ENCODE measurements at places on chromosomes 7 and 10. TPM values are rescaled to one million over a fixed set of nuclear protein-coding genes. Genes with fewer than 3 reads are reported as not detected.
A peak's percentile ranks its signal among the peaks of the same experiment; 100 is the strongest.

The ABLIM1 gene
- 158 TPM for total RNA-seq

The CNNM1 gene
- total RNA-seq, result 0.85 TPM

The NKX1-2 gene
- not detected for total RNA-seq

The IDI2 gene
- not detected for total RNA-seq

The AGMO gene
- total RNA-seq, result 1.4 TPM

DNA sequence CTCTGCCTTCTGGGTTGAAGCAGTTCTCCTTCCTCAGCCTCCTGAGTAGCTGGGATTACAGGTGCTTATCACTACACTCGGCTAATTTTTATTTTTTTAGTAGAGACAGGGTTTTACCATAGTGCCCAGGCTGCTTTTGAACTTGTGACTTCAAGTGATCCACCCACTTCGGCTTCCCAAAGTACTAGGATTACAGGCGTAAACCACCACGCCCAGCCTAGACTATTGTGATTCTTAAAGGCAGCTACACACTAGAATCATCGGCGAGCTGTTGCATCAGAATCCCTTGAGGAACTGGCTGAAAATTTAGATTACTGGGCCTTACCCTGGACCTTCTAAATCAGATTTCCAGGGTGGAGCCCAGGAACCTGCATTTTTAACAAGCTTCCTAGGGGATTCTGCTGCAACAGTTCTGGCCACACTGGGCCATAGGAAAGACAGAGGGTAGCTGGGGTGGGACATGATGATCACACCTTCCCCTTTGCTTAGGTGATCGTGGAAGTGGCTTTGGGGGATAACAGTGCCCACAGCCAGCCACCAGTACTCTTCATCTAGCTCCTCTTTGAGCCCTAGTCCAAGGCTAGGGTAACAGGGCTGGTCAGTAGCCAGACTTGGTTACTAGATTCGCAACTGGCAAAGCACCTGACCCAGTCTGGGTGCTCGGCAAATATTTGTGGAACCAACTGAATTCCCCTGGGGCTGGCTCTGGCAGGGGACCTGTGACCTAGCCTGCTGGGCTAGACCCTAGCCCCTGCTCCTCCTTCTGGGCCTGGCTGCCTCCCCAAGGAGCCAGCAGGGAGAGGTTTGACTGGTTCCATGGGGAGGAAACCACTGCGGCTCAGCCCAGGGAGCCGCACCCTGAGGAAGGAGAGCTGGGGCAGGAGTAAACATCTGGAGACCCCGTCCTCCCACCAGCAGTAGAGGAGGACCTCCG lies 67.1 kb upstream of the DUSP5 start:
- H3K4me3 ChIP-seq, result no peak overlapping the region
- H3K27ac ChIP-seq, result no peak overlapping the region
- H3K36me3 ChIP-seq, result no peaks in the 10 kb centered on the region
- no peak for DNase-seq
- no peaks in the 10 kb centered on the region for H3K4me1 ChIP-seq

- no peak for DNase-seq
- H3K4me1 ChIP-seq, result no peaks in the 10 kb centered on the region
- no peak overlapping the region for H3K4me3 ChIP-seq
- no peaks in the 10 kb centered on the region for H3K27me3 ChIP-seq
Measured at GRCh38 chr10:64977915-64978314, 1456.7 kb downstream of the REEP3 start.

- H3K36me3 ChIP-seq, result no peaks in the 10 kb centered on the region
- no peak for DNase-seq
- no peak overlapping the region for H3K4me3 ChIP-seq
- no peak overlapping the region for H3K27ac ChIP-seq
- no peaks in the 10 kb centered on the region for H3K27me3 ChIP-seq
Measured at GRCh38 chr10:87634311-87634710, 25.4 kb upstream of the PAPSS2 start.

DNA sequence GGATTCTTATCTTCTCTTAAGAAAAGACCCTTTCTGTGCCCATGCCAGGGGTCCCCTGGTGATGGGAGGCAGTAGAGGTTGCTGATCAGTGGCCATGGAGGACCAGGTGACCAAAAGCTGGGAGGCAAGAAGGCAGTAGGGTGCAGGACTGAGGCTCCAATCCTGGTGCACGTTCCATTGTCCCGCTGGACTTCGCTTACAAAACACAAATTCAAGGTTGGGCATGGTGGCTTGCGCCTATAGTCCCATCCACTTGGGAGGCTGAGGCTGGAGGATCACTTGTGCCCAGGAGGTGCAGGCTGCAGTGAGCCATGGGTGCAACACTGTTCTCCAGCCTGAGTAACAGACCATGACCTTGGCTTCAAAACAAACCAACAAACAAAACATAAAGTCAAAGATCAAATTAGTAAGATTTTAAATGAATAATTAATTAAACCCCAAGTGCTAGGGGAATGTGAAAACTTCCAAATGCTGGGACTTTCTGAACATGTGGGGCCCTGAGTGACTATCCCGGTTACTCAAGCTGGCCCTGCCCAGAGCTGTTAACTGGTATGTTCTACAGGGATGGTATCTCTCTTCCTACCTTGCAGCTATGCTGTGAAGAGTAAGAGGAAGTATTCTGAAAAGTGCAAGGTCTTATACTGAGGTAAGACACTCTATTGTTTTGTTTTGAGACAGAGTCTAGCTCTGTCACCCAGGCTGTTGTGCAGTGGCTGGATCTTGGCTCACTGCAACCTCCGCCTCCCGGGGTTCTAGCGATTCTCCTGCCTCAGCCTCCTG lies 97.6 kb downstream of the LYZL2 start:
- no peaks in the 10 kb centered on the region for H3K4me1 ChIP-seq
- no peak overlapping the region for H3K4me3 ChIP-seq
- H3K27me3 ChIP-seq, result no peaks in the 10 kb centered on the region
- no peak overlapping the region for H3K27ac ChIP-seq
- no peaks in the 10 kb centered on the region for H3K36me3 ChIP-seq
- DNase-seq, result no peak

- no peaks in the 10 kb centered on the region for H3K27me3 ChIP-seq
- no peak overlapping the region for H3K27ac ChIP-seq
- DNase-seq, result peak; percentile 33
- no peak overlapping the region for H3K4me3 ChIP-seq
- no peaks in the 10 kb centered on the region for H3K36me3 ChIP-seq
- no peaks in the 10 kb centered on the region for H3K4me1 ChIP-seq
Measured at GRCh38 chr10:34001087-34001580, 666.7 kb upstream of the NRP1 start.

DNA sequence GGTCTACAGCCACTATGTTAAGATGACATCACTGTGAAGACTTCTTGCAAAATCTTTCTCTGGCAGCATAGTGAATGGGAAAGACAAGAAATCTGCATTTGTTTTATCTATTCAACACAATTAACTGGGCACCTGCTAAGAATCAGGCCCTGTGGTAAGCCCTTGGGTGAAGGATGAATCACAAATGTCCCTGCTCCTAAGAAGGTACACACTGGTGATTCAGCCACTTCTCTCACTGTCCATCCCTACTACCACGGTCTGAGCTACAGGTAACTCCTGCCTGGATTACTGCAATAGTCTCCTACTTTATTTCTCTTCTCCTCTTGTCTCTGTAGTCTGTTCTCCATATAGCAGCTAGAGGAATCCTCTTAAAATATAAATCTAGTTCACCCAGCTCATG lies 116.1 kb downstream of the HIBADH start:
- no peak overlapping the region for H3K27ac ChIP-seq
- H3K4me3 ChIP-seq, result no peak overlapping the region
- no peak for DNase-seq

- H3K4me3 ChIP-seq, result no peak overlapping the region
- no peak overlapping the region for H3K27ac ChIP-seq
- no peaks in the 10 kb centered on the region for H3K27me3 ChIP-seq
- peaks cover 25% of the 10 kb centered on the region for H3K4me1 ChIP-seq
- no peak for DNase-seq
- H3K36me3 ChIP-seq, result peaks cover 36% of the 10 kb centered on the region
Measured at GRCh38 chr7:47407821-47408674, 173.9 kb downstream of the TNS3 start.

- H3K36me3 ChIP-seq, result no peaks in the 10 kb centered on the region
- no peaks in the 10 kb centered on the region for H3K27me3 ChIP-seq
- no peak overlapping the region for H3K27ac ChIP-seq
- DNase-seq, result peak; percentile 66
Measured at GRCh38 chr10:89029785-89030437, 39.3 kb downstream of the FAS start.

DNA sequence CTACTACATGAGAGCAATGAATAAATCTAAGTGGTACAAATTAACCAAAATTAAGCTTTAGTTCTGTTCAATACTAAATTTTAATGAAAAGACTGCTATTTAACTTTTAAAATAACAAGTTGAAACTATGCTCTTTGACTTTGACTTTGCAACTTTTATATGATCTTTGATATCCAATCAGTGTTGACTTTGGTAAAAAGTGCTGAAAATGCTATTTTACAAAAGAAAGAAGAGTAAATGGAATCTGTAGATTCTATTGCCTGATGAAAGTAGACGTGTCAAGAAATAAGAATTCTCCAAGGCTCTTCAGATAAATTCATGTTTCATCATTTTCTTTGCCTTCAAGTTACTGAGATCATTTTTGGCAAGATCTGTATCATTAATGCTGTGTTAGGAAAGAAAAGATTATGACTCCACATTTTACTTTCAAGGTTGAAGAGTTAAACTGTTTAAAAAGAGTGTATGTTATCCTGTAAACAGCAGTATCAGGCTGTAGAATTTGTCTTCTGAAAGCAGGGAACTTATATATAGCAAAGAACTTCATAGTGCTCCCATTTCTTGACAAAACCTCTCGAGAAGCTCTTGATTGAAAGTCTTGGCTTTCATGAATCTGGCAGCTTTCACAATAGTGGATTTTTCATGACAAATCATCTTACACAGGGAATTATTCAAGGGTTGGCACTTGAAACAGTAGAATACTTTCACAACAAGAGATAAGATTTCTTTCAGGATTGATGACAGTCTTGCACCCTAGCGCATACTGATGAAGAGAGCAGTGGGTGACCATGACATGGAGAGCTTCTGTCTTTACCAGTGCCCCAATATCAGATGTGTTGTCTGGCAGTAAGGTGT lies 72.1 kb downstream of the PTEN start:
- H3K27me3 ChIP-seq, result no peaks in the 10 kb centered on the region
- no peak overlapping the region for H3K27ac ChIP-seq

GRCh38 chr10:48655411-48656240 lies 29.0 kb upstream of the WDFY4 start:
- H3K27ac ChIP-seq, result no peak overlapping the region
- H3K27me3 ChIP-seq, result no peaks in the 10 kb centered on the region
- H3K36me3 ChIP-seq, result no peaks in the 10 kb centered on the region
- peak overlapping the region; percentile 48 for H3K4me3 ChIP-seq
- peak; percentile 65 for DNase-seq

DNA sequence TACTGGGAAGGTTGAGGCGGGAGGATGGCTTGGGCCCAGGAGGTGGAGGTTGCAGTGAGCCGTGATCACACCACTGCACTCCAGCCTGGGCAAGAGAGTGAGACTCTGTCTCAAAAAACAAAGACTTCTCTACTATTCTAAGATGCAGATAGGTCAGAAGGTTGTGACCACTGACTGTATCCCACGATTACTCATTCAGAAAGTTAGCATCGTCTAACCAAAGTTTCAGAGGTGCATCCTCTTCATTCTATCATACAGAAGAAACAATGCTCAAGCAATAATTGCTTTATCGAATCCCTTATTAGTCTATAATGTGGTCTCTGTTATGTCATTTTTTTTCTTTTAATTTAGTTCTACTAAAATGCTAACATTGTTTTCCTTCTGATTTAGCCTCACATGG lies 348.7 kb upstream of the LRGUK start:
- no peak overlapping the region for H3K27ac ChIP-seq
- H3K4me3 ChIP-seq, result no peak overlapping the region

GRCh38 chr7:127365164-127365956 lies 27.1 kb downstream of the ZNF800 start:
- peaks cover 3% of the 10 kb centered on the region for H3K36me3 ChIP-seq
- H3K4me1 ChIP-seq, result no peaks in the 10 kb centered on the region
- H3K27ac ChIP-seq, result no peak overlapping the region
- H3K27me3 ChIP-seq, result no peaks in the 10 kb centered on the region
- no peak overlapping the region for H3K4me3 ChIP-seq
- no peak for DNase-seq

- H3K27ac ChIP-seq, result no peak overlapping the region
- H3K4me3 ChIP-seq, result no peak overlapping the region
- peak; percentile 86 for DNase-seq
- no peaks in the 10 kb centered on the region for H3K36me3 ChIP-seq
Measured at GRCh38 chr10:69644658-69645295, 14.7 kb downstream of the FAM241B start.

DNA sequence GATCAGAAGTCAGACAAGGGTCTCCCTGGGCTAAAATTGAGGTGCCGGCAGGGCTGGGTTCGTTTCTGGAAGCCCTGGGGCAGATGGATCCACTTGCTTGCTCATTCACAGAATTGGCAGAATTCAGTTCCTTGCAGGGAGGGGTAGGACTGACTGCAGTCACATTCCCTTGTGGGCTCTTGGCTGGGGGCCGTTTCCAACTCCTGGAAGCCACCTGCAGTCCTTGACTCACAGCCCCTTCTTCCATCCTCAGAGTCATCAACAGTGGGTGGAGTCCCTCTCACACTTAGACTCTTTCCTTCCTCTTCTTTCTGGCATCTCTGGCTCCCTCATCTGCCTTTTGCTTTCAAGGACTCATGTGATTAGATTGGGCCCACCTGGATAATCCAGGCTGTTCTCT lies 54.6 kb upstream of the NANOS1 start:
- H3K4me1 ChIP-seq, result no peaks in the 10 kb centered on the region
- H3K27ac ChIP-seq, result no peak overlapping the region
- H3K36me3 ChIP-seq, result no peaks in the 10 kb centered on the region
- H3K27me3 ChIP-seq, result no peaks in the 10 kb centered on the region
- DNase-seq, result no peak

DNA sequence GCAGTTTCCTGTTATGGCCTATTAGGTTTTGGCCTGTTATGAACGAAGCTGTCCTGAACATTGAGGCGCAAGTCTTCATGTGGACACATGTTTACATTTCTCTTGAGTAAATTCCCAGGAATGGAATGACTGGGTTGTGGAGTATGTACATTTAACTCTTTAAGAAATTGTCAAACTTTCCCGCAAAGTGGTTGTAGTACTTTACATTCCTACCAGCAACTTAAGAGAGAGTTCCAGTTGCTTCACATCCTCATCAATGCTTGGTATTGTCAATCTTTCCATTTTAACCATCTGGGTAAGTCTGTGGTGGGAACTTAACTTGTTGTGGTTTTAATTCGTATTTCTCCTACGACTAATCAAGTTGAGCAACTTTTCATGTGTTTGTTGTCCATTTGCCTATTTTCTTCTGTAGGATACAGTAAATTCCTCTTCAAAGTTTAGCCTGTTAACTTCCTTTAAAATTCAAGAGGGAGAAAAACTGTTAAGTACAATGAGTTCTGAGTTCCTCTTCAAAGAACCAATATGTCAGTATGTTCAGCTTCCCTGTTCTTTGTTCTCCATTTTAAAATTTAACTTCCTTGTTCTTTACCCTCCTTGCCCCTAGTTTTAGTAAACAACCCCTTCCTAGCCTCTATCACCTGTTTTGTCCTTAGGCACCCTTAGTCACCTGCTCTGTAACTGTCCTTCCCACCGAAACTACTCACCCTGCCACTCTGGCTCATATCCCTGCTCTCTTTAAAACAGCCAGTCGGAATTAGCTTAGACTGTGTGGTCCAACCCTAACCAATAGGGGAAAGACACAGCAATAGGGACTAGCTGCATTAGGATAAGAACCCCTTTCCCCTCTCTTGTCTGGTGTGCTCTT lies 74.0 kb downstream of the FAM241B start:
- DNase-seq, result no peak
- H3K36me3 ChIP-seq, result no peaks in the 10 kb centered on the region
- H3K27me3 ChIP-seq, result no peaks in the 10 kb centered on the region
- no peak overlapping the region for H3K4me3 ChIP-seq
- H3K27ac ChIP-seq, result no peak overlapping the region
- H3K4me1 ChIP-seq, result no peaks in the 10 kb centered on the region

GRCh38 chr7:50662041-50662694 lies 97.0 kb upstream of the DDC start:
- no peak for DNase-seq
- H3K4me1 ChIP-seq, result peaks cover 50% of the 10 kb centered on the region
